ENCODE measurements at places on chromosomes 16 and 17.

DNA sequence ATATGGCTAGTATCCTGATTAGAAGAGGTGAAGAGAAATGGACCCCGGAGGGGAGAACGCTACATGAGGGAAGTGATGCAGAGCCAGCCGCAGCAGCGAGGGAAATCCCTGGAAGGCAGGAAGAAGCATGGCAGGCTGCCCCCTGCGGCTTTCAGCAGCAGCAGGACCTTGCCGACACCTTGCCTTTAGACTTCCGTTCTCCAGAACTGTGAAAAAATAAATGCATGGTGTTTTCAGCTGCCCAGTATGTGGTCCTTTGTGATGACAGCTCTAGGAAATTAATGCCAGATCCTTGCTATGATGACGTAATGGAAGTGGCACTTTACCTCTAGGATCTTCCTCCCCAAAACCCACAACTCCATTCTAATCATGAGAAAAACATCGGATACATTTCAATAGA lies 9.7 kb upstream of the ZFP1 start:
- peak; percentile 25 for DNase-seq

- peak; percentile 53 for DNase-seq
Measured at GRCh38 chr17:50205111-50205962, 3.9 kb upstream of the COL1A1 start.

DNA sequence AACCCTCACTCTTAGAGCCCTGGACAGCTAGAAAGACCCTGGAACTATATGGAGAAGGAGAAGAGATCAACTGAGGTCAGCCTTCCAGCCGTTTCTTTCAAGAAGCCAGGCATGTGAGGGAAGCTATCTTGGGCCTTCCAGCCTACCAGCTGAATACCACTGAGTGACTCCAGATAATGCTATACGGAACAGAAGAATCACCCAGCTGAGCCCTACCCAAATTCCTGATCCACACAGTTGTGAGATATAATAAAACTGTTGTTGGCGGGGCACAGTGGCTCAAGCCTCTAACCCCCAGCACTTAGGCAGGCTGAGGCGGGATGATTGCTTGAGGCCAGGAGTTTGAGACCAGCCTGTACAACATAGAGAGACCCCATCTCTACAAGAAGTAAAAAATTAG lies 26.2 kb upstream of the MYH10 start:
- no peak for DNase-seq

DNA sequence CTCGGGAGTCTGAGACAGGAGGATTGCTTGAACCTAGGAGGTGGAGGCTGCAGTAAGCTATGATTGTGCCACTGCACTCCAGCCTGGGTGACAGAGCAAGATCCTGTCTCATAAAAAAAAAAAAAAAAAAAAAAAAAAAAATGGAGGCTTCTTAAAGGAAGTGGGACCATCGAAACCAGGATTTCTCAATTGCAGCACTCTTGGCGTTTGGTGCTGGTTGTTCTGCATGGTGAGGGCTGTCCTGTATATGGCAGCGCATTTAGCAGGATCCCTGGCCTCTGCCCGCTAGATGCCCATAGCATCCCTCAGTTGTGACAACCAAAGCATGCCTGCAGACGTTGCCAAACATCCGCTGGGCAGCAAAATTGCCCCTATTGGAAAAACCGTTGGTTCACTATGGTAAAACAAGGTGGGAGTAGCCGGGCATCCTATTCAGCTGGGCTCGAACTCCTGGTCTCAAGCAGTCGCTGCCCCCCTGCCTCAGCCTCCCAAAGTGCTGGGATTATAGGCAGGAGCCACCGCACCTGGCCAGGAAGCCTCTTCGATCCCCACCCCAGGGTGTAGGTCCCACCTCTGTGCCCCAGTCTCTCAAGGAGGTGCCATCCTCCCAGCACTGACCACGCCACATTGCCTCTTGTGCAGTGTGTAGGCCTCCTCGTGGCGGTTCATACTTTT lies 6.5 kb upstream of the NPIPB7 start:
- no peak for DNase-seq

DNA sequence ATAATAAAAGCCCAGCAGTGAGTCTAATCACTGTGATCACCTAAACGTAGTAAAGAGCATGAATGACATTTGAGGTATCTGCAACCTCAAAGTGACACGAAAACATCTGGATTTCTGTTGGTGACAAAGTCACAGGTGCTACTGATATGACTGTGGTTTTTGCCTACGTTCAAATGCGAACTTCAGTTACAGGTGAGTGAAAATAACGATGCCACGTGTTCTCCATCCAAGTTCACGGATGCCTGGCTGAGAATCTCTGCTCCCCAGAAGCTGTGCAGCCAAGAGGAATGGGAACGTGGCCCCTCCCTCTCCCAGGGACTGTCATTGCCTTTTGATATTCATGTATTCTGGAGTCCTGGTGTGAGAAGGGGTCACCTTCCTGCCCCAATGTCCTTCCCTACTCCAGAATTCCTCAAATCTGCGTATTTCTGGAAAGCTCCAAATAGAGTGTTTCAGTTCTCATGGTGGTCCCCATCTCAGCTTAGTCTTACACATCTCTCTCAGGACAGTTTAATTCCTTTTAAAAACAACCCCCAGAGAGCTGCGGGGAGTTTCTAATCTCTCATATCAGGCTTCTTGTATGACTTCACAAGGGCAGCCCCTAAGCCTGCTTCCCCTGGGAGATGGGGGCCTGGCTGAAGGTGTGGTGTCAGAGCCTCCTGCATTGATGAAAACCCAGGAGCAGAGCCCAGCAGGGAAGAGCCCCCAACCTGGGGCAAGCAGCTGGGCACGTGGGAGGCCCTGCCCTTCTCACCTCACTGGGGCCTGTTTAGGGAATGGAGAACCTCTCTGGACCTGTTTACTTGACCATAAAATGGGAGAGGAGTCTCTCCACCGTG lies 25.8 kb downstream of the PIK3R5 start:
- no peak for DNase-seq

GRCh38 chr17:1164935-1165556 lies 14.7 kb downstream of the ABR start:
- DNase-seq = no peak

DNA sequence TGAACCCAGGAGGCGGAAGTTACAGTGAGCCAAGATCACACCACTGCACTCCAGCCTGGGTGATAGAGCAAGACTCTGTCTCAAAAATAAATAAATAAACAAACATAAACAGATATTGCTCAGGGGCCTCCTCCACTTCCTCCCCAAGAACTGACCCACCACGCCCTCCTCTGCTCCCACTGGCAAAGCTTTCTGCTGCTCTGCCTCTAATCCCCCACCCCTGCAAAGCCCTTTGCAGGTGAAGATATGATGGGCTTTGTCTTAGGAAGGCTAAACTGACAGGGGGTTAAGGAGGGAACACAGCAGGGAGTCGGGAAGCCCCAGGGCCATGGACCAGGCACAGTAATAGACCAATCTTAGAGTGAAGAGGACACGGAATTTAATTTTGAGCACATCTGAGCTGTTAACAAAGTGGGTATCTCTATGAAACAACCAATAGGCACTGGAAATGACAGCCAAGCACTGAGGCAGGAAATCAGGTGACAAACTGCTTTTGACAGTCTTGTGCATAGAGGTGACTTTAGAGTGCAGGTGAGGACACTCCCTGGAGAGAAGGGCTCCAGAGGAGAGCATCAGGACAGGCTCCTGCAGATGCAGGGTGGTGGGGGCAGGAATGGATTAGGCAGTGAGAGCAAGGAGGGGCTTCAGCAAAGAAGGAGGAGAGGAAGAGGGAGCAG lies 6.4 kb upstream of the CD300LD start:
- DNase-seq = no peak

- DNase-seq = no peak
Measured at GRCh38 chr17:28956112-28956511, 4.8 kb upstream of the PHF12 start.

- DNase-seq = no peak
Measured at GRCh38 chr17:81399481-81400153, 4.4 kb downstream of the BAHCC1 start.

DNA sequence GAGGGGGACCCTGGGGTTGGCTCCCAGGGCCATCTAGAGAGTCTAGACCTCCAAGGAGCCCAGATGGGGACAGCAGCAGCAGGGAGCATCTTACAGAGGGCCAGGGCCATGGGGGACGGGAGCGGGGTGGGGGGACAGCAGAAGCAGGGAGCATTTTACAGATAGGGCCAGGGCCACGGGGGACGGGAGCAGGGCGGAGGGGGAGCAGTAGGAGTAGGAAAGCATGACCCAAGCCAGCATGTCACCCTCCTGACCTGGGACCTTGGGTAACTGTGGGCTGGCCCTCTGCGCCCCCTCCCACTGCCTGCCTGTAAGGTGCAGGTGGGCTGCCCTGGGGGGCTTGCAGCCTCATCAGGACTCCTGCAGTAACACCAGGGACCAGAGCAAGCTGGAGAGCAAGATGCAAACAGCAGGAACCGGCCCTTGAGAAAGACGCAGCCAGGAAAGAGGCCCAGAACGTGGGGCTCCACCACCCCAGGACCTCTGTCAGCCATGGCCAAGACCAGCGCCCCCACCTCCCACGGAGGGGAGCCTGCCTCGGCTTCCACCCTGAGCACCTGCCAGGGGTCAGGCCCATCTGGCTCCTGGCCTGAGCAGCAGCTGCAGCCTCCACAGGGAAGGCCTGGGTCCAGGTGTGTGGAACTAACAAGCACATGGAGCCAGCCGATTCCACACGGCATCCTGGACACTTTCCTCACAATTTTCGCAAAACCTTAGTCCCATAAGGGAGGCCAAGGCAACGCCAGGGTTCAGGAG lies 2.4 kb downstream of the ZNF598 start:
- DNase-seq = no peak

- DNase-seq = no peak
Measured at GRCh38 chr17:81306491-81306890, 11.4 kb upstream of the SLC38A10 start.

DNA sequence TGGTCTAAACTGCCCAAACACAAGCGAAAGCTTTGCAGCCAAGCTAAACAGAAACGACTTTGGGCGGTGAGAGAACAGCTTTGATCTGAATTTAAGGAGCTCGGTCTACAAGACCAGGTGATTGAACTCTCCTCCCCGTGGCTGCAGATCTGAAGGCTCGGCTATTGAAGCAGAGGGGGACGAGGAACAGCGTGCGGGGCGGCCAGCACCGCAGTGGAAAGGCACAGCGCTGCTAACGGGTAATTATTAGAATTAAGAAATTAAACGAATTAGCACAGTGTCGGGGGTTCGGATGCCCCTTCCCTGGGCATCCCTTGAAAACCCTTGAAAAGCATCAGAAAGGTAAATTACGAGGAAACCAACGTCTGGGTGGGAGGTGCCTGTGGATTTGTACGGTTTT lies 431 bp downstream of the TEKT3 start:
- no peak for DNase-seq

DNA sequence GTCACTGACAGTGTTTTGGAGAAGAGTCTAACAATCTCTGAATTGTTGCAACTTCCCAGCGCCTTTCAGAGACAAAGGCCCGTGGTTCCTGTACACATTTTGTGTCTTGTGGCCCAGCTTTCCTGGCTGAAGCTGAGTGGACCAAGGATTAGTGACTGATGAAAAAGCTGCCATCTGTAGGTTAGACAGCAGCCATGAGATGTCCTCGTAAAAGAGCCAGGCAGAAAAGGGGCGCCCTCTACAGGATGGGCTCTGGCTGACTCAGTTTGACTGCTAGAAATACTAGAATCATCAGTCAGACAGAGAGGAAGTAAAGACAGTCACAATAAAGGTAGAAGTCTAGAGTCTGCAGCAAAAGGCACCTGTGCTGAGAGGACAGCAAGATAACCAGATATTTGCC lies 26.5 kb upstream of the NF1 start:
- DNase-seq = peak; percentile 7

DNA sequence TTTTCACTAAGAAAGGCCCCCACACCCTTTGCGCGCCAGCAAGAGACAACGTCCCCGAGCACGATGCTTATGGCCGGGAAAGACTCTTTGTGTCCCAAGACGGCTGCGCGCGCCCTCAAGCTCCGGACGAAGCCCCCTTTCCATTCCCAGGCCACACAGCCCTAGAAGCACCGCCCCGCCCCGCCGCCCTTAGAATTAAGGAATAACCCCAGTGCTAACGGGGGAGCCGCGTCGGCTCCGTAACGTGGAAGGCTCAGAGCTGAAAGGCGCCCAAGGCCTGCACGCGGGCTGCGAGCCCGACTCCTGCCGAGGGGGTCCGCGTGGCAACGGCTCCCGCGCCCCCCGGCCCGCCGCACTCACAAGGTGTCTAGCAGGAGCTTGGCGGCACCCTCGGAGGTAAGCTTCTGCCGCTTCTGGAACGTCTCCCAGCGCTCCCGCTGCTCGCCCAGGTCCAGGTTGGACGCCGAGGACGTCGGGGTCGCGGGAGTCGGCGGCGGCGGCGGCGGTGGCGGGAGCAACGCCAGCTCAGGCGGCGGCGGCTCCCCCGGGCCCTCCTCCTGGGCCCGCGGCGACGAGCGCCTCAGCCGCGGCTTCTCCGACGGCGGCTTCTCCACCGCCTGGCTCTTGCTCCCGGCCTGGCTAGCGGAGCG lies 477 bp downstream of the CENPV start:
- no peak for DNase-seq

DNA sequence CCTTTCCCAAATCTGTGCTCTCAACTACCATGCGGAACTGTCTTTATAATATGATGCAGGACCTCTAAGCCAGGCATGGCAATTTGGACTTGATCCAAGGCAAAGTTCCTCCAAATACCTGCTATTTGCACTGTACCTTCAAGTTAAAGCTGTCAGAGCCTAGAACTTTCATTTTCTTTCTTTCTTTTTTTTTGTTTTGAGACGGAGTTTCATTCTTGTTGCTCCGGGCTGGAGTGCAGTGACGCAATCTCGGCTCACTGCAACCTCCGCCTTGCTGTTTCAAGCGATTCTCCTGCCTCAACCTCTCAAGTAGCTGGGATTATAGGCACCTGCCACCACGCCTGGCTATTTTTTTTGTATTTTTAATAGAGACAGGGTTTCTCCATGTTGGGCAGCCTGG lies 51.7 kb downstream of the ARHGAP27 start:
- DNase-seq = no peak

DNA sequence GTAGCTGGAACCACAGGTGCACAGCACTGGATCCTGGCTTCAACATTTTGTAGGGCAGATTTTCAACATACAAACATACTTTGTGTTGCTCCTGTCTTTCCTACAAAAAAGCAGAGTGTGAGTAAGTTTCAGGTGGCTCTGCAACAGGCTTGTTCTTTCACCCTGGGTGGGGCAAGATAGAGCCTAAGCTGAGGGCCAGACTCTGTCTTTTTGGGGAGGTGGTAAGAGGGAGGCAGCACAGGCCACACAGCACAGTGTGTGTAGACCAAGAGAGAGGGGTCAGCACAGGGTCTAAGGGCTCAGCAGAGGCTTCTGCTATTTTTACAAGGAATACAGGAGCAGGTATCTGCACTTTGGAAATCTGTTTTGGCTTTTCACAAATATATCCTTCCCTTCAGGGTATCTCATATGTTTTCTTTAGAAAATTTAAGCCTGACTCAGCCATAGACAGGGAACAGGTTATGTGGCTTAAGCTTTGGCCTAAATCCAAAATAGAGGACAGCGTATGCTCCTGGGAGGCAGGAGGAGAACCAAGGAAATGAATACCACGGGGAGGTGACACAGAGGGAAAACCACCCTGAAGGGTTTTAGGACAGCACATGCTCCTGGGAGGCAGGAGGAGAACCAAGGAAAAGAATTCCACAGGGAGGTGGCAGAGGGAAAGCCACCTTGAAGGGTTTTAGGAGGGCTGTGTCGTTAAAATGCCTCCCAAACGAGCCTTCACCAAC lies 21.6 kb downstream of the EMC8 start:
- peak; percentile 20 for DNase-seq

GRCh38 chr17:4276514-4276913 lies 12.7 kb upstream of the ANKFY1 start:
- peak; percentile 50 for DNase-seq

Measured in AG10803 (cell line).